ENCODE measurements at places on chromosomes 7 and 10. TPM values are rescaled to one million over a fixed set of nuclear protein-coding genes. Genes with fewer than 3 reads are reported as not detected.

Gene C7orf57
- not detected for total RNA-seq

Gene NPC1L1
- not detected for total RNA-seq

Gene SEMA3C
- 212 TPM for total RNA-seq

Gene CNNM1
- 0.92 TPM for total RNA-seq

Gene ADK
- 61.4 TPM for total RNA-seq

Gene CCNY
- total RNA-seq: 52.1 TPM

Measured in tongue (tissue), 3 donors.